Activated CD4-positive, alpha-beta memory T cell treated with anti-CD3 and anti-CD28 coated beads for 36 hours (primary cell): ENCODE measurements at places on chromosomes 5 and 9. TPM values are rescaled to one million over a fixed set of nuclear protein-coding genes. Genes with fewer than 3 reads are reported as not detected.

The WDR38 gene
- total RNA-seq: not detected

The PCDHGB5 gene
- total RNA-seq: 0.15 TPM

The FBXW5 gene
- total RNA-seq: 66.8 TPM

The PCDHGA10 gene
- total RNA-seq: 0.10 TPM

The WDR31 gene
- 1.6 TPM for total RNA-seq

The PPP2R2B gene
- total RNA-seq: 1.0 TPM

The C5orf22 gene
- total RNA-seq: 29.0 TPM

The SPATA31E1 gene
- total RNA-seq: not detected

The PCDHB11 gene
- total RNA-seq: not detected

The MFAP3 gene
- 11.1 TPM for total RNA-seq

The LHX3 gene
- not detected for total RNA-seq

The ZFP2 gene
- 0.40 TPM for total RNA-seq

The DBH gene
- total RNA-seq: not detected

The GALNT12 gene
- 7.9 TPM for total RNA-seq

The APBA1 gene
- 0.26 TPM for total RNA-seq

The PCDHA9 gene
- total RNA-seq: not detected

The SNCAIP gene
- not detected for total RNA-seq

The RAI14 gene
- 3.9 TPM for total RNA-seq

The NFX1 gene
- total RNA-seq: 36.5 TPM

The FUT7 gene
- 0.85 TPM for total RNA-seq

The FOXD4L5 gene
- 0.07 TPM for total RNA-seq
